ENCODE measurements at places on chromosomes 2 and 18. TPM values are rescaled to one million over a fixed set of nuclear protein-coding genes. Genes with fewer than 3 reads are reported as not detected.

MROH2A gene
- not detected for total RNA-seq

ANKRD36C gene
- total RNA-seq: 1.4 TPM

PSMA8 gene
- total RNA-seq: not detected

DSC3 gene
- total RNA-seq: 0.10 TPM

AMER3 gene
- total RNA-seq: not detected

CCDC178 gene
- total RNA-seq: not detected

SDC1 gene
- 0.09 TPM for total RNA-seq

EPB41L5 gene
- 15.0 TPM for total RNA-seq

SLC4A5 gene
- 5.7 TPM for total RNA-seq

LOXL3 gene
- total RNA-seq: 2.3 TPM

NAGK gene
- total RNA-seq: 49.1 TPM

TEX44 gene
- total RNA-seq: not detected

CD28 gene
- 0.17 TPM for total RNA-seq

- DNase-seq: no peak
Measured at GRCh38 chr2:231634951-231635875, 42.5 kb downstream of the TEX44 start.

DNA sequence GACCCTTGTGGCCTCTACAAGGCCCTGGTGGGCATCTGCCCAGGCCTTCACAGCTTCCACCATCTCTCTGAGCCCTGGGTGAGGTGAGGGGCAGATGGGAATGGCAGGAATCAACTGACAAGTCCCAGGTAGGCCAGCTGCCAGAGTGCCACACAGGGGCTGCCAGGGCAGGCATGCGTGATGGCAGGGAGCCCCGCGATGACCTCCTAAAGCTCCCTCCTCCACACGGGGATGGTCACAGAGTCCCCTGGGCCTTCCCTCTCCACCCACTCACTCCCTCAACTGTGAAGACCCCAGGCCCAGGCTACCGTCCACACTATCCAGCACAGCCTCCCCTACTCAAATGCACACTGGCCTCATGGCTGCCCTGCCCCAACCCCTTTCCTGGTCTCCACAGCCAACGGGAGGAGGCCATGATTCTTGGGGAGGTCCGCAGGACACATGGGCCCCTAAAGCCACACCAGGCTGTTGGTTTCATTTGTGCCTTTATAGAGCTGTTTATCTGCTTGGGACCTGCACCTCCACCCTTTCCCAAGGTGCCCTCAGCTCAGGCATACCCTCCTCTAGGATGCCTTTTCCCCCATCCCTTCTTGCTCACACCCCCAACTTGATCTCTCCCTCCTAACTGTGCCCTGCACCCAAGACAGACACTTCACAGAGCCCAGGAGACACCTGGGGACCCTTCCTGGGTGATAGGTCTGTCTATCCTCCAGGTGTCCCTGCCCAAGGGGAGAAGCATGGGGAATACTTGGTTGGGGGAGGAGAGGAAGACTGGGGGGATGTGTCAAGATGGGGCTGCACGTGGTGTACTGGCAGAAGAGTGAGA lies 2.0 kb downstream of the PROC start:
- DNase-seq: no peak

DNA sequence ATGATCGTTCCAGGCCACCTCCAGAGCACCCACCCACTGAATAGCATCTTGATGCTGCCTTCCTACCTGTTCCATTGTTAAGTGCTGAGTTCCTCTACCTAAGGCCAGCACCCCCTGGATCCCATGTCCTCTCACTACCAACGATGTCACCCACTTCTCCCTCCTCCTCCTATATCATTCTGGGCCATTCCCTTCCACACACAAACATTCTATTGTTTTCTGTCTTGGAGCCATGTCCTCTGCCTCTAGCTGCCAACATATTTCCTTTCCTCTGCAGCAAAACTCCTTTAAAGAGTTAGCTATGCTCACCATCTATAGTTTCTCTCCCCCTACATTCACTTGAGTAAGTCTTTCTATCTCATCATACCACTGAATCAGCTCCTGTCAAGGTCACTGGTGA lies 64.0 kb upstream of the ACKR3 start:
- DNase-seq: no peak

DNA sequence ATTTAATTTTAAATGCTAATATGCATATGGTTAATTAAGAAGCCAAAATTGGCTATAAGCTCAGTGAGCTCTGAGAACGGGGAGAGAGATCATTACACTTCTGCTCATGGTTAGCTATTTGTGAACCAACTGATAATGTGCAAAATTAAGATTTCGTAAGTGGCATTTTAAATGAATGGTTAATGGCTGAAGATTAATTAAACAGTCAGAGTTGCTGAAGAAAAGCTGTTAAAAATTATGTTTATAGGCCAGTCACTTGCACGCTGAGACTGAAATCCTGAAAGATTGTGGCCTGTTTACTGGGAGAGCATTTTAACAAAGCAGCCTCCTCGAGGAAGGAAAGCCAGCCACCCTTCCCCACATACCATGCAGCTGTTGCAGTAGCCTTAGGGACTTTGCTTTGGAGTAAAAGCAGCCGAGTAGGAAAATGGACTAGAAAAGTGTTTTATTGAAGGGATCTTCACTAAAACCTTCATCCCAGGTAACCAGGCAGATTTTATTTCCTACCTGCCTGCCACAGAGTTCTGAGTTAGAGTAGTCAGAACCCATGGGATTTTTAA lies 218.8 kb upstream of the NRP2 start:
- no peak for DNase-seq

- no peak for DNase-seq
Measured at GRCh38 chr2:29269765-29270109, 154.5 kb downstream of the CLIP4 start.

DNA sequence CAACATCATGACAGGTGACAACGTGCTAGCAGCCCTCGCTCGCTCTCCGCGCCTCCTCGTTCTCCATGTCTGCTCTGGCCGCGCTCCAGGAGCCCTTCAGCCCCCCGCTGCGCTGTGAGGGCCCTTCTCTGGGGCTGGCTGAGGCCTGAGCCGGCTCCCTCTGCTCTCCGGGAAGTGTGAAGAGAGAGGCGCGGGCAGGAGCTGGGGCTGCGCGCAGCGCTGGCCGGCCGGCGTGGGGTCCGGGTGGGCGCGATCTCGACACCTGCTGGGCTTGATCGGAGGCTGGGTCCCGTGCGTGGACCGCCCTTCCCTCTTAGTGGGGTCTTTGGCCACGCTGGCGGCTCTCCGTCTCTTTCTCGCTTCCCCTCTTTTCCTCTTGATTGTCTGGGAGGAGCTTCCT lies 195.5 kb downstream of the ANKRD30BL start:
- no peak for DNase-seq

GRCh38 chr2:170216981-170217380 lies 39.0 kb downstream of the MYO3B start:
- DNase-seq: no peak

DNA sequence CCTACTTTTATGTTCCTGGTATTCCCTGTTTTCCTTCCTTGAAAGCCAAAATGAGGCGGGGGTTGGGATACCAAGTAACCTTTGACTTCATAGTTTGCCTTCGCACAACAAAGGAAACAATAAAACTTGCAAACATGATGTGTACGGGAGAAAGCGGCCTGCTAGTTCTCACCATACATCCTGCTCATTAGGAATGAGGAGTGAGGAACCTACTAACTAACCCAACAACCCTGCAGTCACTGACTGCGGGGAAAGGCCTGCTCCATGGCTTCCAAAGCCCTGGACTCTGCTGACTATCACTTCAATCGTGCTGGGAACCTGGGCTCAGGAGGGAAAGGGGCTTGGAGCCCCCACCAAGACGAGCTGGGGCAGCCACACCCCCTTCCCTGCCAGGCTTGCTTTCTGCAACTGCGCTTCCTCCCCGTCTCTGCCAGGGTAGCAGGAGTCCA lies 24.2 kb downstream of the RPL31 start:
- DNase-seq: no peak

DNA sequence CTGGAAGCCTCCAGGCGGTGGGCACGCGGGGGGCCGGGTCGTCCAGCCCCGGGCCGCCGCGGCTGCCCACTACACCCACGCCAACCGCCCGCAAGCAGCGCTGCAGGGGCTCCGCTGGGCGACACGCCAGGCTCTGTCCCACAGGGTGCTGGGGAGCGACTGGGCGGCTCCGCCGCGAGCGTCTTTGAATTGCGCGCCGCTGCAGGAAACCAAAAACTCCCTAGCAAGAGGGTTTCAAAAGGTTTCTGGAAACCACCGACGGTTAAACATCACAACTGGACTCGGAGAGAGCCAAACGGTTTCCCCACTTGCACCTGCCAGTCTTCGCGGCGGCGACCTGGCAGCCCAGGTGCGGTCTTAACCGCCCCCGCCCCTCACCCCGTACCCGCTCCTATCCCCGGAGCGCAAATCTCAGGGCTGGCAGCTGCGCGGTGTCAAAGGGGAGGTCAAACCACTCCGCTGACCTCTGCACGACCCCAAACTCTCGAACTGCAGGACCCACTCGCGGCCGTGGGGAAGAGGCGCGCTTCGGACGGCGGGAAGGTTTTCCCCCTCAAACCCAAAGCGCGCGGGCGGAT lies 1.0 kb downstream of the CXCR4 start:
- peak; percentile 57 for DNase-seq

GRCh38 chr18:45854036-45854586 lies 28.6 kb downstream of the SIGLEC15 start:
- DNase-seq: no peak

DNA sequence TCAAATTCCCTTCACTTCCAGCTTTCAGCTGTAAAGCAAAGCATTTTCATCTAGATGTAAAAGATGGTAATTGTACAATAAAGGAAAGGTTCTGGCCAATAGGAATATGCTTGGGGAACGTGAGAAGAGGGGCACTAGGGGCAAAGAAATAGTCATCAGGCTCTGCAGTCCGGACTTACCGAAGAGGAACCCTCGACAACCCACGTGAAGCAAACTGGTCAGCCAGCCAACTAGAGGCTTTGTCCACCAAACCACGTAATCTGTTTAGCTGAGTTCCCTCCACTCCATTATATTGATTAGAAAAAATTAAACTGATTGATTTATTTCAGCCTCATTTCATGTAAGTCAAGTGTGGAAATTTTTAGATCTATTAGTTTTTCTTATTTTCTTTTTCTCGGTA lies 300.4 kb upstream of the FANCL start:
- DNase-seq: no peak

GRCh38 chr2:23498943-23499342 lies 114.0 kb downstream of the KLHL29 start:
- peak; percentile 25 for DNase-seq

GRCh38 chr18:56302156-56302555 lies 336.2 kb downstream of the TXNL1 start:
- DNase-seq: no peak

GRCh38 chr2:176923205-176923604 lies 289.4 kb upstream of the HNRNPA3 start:
- DNase-seq: no peak

DNA sequence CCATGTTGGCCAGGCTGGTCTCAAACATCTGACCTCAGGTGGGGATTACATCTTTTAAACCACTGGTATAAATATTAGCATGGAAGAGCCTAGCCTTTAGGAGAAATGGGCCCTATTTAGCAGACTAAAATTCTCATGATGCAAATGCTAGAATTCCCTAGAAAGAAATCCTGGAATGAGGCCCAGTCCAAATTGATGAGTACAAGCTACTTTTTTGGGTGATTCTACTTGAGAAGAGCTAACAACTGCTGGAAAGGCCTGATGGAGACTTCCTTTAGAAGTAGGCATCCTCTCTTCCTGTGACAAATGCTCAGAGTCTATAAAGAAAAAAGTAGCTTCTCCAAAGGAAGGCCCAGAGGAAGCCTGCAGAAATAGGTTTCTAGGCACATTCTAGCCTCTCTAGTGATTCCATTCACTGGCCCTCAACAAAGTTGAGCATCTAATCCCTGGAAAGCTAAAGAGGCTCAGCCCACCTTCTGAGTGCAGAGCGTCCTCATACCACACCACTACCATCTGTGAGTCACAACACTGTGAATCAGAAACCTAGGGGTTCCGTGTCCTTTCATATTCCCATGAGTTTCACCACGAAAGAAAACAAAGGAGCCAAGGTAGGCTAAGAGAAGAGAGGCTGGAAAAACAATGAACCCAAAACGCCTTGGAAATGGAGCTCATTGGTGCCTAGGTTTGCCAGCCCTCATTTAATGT lies 183.1 kb downstream of the C1D start:
- DNase-seq: no peak

DNA sequence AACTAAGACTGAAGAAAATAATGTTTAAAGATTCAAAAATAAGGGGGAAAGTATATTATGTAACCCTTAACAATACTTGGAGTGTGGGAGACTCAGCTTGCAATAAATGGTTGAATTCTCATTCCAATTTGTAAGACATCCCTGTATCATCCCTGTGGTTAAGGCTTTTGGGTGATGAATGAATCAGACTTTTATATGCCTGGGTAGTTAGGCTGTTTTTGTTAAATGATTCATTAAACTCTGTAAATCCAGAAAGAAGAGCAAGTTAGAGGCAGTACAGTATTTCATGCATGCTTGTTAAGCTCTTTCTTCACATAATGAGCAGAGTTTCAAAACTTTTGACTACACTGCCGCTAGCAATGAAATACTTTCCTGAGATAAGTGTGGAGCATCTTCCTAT lies 948.8 kb downstream of the SOCS6 start:
- DNase-seq: no peak

- DNase-seq: no peak
Measured at GRCh38 chr2:192546565-192546964, 351.8 kb upstream of the TMEFF2 start.

GRCh38 chr2:23157812-23158211 lies 227.2 kb upstream of the KLHL29 start:
- no peak for DNase-seq

DNA sequence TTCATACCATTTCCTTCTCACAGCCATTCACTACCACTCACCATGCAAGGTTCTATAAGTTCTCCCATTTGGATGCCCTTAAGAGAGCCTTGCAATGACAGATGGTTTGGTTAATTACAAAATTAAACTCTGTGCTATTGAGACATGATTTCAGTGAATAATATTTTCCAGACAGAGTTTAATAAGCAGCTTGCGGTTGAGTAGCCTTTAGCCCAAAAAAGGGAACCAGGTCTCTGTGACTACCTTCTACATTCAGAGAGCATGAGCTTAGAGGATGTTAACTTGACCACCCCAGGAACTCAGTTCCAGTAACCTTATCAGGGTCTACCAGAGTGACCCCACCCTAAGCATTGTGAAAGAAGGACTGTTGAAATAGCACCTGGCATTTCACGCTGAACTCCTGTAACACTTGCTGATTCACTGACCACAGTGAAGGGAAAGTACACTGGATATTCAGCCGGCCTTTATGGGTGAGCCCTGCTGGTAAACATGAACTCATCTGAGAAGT lies 1173.1 kb upstream of the ZEB2 start:
- DNase-seq: no peak

- no peak for DNase-seq
Measured at GRCh38 chr2:4053769-4054493, 350.6 kb downstream of the DCDC2C start.

GRCh38 chr2:23545396-23545795 lies 160.4 kb downstream of the KLHL29 start:
- DNase-seq: no peak

DNA sequence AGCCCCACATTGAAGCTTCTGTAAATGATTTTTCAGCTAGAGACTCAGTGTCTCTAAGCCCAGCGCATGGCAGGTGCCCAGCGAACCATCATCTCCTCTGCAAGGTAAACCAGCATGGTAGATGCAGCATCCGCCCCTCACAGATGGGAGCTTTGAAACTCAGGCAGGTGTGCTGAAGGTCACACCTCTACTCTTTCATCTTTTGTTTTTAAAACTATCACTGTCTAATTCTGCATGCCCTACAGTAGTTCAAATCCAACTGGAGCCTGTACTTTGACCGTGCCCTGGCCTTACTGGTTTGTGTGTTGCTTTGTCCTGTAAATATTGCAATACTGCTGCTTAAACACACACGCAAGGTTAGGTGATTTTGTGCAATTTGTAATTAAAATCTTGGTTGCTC lies 831.1 kb downstream of the GALR1 start:
- no peak for DNase-seq

GRCh38 chr2:71453404-71454220 lies at the start of gene DYSF:
Gene DYSF (plus strand): TSS chr2:71453561.
- peak; percentile 80 for DNase-seq
